ENCODE measurements at places on chromosomes 1 and 21. TPM values are rescaled to one million over a fixed set of nuclear protein-coding genes. Genes with fewer than 3 reads are reported as not detected.

Gene TMOD4
- polyA plus RNA-seq = 1.7 TPM

Gene IGSF5
- 1.3 TPM for polyA plus RNA-seq

Gene ZMPSTE24
- 61.2 TPM for polyA plus RNA-seq

Gene KLF17
- 0.05 TPM for polyA plus RNA-seq

Gene DOP1B
- 6.6 TPM for polyA plus RNA-seq

Gene TNFRSF14
- polyA plus RNA-seq = 17.8 TPM

Gene MYCL
- 7.1 TPM for polyA plus RNA-seq

Gene KRTAP19-3
- polyA plus RNA-seq = not detected

Gene SPATC1L
- 9.0 TPM for polyA plus RNA-seq

Gene PCNT
- polyA plus RNA-seq = 43.5 TPM

Gene B3GALT2
- polyA plus RNA-seq = 13.8 TPM

Gene PERM1
- 0.12 TPM for polyA plus RNA-seq

DNA sequence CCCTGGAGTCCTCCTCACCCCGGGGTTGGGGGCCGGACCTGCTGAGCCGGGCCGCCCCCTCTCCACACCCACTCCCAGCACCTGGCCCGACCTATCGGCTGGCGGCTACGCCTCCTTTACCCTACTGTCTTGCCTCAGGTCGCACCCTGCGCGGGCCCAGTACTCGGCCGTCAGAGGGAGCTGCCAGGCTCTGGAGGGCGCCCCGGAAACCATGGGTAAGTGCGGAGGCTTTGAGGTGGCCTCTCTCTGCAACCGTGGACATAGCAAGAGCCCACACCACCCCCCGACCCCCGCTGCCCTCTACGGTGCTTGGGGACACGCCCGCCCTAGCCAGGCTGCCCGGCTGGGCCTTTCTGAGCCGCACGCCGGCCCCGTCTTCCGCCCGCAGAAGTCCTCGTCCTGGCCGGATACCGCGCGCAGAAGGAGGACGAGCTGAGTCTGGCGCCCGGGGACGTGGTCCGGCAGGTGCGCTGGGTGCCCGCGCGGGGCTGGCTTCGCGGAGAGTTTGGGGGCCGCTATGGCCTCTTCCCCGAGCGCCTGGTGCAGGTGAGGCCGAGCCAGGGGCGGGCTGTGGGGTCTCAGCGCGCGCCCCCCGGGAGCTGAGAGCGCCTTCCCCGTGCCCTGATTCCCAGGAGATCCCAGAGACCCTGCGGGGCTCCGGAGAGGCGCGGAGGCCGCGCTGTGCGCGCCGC lies at the start of gene SH3D21:
Gene SH3D21, plus strand, starts transcription at position 159 of the 692 bp plus-strand sequence. Its CDS starts 53 bp downstream, at position 212.
- no peak for DNase-seq

- no peak for DNase-seq
Measured at GRCh38 chr1:78726686-78727085, 77.1 kb downstream of the IFI44 start.

DNA sequence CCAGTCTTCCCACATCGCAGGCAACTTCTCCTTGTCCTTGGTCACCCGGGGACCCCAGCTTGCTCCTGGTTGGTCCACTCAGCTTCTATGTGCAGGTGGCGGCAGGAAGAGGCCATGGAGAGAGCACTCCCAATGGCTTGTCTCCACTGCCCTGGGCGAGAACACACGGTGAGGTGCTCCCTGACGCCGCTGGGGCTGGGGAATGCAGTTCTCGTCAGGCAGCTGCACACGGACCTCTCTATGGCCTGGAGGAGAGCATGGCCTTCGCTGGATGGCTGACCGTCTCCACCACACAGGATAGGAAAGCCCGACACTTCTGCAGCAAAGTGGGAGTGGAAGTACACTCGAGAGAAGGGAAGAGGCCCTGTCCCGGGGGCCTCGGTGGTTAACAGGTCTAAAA lies 11.8 kb downstream of the C1orf174 start:
- no peak for DNase-seq

DNA sequence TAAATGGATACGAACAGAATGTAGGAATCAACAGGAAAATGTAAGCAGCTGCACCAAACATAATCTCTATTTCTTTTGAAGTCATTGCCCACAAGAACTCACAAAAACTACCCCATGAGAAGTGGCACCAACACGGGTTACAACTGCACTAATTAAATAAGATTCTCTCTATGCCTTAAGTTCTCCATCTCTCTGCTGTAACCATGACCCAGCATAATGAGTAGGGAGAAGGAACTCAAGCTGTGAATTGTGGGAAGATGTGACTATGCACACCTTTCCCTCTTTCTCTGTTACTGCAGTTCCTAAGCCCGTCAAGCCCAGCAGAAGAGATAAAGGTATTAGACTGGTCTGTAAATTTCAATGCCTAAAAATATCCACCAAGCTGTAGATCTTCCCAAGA lies 614.0 kb downstream of the USP25 start:
- DNase-seq = no peak

DNA sequence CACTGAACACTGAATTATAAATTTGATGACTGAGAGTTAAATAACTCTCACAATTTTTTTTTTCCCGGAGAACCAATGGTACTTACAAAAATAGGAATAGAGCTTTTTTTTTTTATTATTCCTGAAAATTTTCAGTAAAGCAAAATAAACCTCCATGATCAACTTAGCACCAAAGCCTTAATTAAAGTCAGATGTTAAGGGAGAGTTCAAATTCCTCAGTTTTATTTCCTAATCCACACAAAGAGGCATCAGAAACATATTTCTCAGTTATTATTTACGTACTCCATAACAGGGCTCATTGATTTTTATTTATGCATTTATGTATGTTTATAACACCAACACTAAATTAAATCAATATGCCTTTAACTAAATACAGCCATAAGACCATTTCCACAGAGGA lies 55.5 kb downstream of the PLPPR5 start:
- DNase-seq = no peak

DNA sequence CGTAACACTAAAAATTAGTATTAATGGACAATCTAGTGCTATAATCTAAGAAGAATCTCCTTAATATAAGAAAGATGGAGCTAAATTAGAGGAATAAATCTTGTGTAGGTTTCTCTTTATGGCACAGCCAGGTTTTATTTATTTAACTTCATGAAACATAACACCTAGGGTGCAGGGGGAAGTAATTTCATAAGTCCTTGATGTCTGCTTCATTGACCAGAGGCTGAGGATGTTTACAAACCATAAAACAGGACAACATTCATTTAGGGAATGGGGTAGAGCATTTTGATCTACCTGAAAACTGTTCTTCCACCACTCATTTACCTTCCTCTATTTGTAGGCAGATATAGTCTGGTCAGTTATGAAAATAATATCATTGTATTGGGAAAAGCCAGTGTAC lies 95.5 kb downstream of the NGF start:
- no peak for DNase-seq

- peak; percentile 71 for DNase-seq
Measured at GRCh38 chr1:167223144-167224103, 2.7 kb downstream of the POU2F1 start.

DNA sequence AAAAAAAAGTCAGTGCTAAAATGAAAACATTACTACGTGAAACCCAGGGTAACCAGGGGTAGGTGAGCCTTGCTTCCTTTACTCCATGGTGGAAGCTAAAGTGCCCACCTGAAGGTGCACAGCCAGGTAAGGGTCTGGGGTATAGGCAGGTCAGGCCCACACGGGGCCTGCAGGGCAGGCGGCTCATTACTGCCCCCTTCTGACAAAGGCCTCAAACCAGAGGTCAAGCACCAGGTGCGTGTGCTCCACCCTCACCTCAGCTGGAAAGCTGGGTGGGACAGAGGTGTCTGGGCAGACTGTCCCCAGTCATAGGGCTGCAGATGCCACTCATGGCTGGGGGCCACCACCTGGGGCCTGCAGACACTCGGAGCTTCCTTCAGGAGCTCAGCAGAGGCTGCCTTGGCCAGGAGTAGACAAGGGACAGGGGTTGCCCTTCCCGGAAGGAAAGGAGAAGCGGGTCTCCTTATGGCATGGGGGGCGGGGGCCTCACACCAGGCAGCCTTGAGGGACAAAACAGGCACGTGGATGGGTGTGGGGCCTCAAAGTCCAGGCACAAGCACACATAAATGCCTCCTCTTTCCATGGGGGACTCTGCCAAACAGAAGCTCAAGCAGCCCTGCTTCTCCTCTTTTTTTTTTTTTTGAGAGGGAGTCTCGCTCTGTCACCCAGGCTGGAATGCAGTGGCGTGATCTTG lies 36.2 kb downstream of the ACOT7 start:
- no peak for DNase-seq

GRCh38 chr1:83055391-83056170 lies 943.4 kb downstream of the TTLL7 start:
- DNase-seq = no peak

DNA sequence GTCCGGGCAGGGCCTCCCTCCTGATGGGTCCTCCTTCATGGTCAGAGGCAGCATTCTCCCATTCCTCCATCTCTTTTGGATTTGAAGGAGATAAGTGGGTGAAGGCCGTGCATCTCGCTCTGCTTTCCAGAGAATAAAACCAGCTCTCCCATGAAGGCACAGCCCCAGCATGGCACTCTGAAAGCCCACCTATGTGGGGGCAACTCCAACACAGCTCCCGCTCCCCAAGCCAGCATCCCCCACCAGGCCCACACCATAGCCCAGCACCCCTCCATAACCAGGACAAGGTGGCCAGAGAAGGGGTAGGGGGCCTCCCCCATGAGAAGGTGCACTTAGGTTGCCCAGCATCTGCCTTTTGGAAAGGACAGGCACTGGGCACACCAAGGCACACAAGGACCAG lies 112.2 kb downstream of the PDE9A start:
- DNase-seq = no peak

DNA sequence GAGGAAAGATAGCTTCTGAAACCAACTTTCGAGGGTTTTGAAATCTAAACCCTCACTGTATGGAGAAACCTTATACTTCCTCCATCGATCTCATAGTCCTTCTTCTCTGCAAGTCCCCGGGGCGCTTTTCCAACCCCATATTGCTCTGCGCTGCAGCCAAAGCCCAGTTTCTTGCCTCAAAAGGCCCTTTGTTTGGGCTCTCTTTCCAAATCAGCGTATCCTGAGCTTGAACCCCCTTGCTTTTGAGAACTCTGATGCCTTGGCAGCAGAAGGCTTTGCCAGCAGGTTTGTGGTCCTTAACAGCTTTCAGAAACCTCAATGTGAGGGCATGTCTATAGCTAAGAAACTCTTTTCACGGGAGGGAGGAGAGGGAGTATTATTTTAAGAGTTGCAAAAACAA lies 21.6 kb downstream of the PLPP3 start:
- no peak for DNase-seq

DNA sequence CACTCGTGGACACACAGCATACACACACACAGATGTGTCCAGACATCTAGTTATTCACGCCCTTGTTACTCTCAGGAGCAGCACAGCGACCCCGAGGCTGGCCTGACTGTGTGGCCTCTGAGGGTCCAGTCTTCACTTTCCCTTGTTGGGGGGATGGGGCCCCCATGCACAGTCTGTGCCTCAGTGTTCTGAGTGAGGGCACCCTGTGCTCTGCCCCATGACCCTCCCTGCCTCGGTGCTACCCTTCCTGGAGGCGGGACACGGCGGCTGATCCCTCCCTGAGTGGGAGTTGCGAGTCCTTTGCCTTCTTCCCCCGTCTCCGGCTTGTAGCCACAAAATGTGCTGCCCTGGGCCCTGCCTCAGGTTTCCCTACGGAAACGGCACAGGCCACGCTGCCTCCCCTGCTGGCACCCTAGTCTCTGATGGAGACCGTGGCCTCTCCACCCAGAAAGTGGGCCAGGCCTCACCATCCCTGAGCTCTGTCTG lies 8.6 kb downstream of the CSTB start:
- no peak for DNase-seq

GRCh38 chr1:160739098-160739511 lies at the start of gene SLAMF7:
SLAMF7 (plus strand) TSS chr1:160739247; CDS start chr1:160739302, 55 bp downstream.
- no peak for DNase-seq

- DNase-seq = no peak
Measured at GRCh38 chr21:15219894-15220293, 155.1 kb upstream of the NRIP1 start.

DNA sequence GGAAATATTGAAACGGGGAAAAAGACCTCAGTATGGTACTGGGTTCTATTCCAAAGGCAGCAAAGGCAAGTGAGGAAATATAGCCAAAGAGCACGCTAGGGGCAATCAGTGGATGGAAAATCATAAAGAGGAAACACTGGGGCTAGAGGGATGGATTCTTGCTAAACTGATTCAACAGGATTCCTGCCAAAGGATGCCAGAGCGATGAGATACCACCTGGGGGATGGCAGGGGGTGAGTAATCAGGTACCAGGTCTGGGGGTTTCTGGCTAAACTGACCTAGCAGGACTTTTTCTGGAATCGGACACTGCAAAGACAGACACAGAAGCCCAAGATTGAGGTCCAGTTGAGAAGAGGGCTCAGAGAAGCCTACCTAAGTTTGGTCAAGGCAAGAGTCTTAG lies 6.7 kb downstream of the CHI3L2 start:
- no peak for DNase-seq

DNA sequence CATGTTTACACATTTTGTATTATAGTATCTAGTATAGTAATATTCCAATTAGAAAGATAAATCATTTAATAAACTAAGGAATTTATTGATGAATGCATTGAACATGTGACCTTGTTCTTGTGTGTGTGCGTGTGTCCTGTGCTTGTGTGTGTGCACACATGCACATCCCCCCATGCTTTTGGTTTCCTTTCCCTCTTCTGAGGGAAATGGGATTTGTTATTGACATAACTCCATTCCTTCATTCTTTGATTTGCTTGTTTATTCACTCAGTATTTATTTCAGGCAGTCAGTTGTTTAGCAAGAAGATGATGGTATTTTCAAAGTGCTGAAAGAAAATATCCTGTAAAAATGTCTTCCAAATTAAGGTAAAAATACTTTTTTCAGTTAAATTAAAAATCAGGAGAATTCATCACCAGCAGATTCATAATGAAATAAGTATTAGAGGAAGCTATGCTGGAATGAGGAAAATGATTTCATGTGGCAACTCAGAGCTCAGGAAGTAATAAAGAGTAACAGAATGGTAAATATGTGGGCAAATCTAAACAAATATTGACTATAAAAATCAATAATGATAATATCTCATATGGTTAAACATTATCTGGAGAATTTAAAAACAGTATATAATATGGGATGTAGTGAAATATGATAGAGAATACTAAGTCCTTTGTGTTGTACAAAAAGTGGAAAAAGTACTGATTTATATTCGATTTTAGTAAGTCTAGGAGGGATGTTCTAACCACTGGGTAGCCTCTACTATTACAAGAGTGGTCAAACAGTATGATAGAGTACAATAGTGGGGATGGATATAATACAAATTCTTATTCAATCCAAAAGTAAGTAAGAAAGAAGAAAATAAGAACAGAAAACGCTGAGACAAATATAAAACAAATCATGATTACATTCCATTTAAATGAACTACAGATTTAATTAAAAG lies 35.2 kb upstream of the SIPA1L2 start:
- no peak for DNase-seq

- DNase-seq = no peak
Measured at GRCh38 chr21:15054606-15055239, 10.1 kb downstream of the NRIP1 start.

- no peak for DNase-seq
Measured at GRCh38 chr21:27149034-27149433, 182.1 kb upstream of the ADAMTS5 start.

- DNase-seq = no peak
Measured at GRCh38 chr1:203797216-203797615, 1.8 kb downstream of the ZBED6 start.

DNA sequence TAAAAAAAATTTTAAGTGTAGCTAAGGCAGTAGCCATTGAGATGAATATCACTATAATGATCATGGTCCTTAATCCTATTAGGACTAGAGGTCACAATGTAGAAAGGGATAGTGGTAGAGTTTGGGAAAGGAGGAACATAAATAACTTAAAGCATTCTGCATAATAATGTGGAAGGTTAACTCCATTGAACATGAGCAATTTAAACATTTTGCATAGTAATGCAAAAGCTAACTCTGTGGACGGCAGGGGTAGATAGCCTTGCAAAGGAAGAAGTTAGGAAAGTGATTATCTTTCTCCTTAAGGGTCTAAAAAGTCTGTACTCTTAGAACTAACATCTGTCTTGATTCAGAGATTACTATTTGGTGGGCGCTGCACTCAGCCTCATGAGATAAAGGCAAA lies 39.0 kb upstream of the DENND1B start:
- DNase-seq = no peak
